ENCODE measurements at places on chromosomes 11 and 22. TPM values are rescaled to one million over a fixed set of nuclear protein-coding genes. Genes with fewer than 3 reads are reported as not detected.

The INSC gene
- total RNA-seq, result 0.46 TPM

The RNF214 gene
- total RNA-seq, result 10.7 TPM

The PARVB gene
- 48.1 TPM for total RNA-seq

The CCS gene
- total RNA-seq, result 39.4 TPM

The FAM168A gene
- 43.2 TPM for total RNA-seq

The CDCA5 gene
- 1.6 TPM for total RNA-seq

The SCGB1D2 gene
- not detected for total RNA-seq

The NELL1 gene
- total RNA-seq, result not detected

The AQP11 gene
- 3.0 TPM for total RNA-seq

The TAGLN gene
- total RNA-seq, result 3,032 TPM

The IL17REL gene
- total RNA-seq, result not detected

The RBMXL2 gene
- not detected for total RNA-seq

The SHANK2 gene
- total RNA-seq, result 1.8 TPM

The ARHGAP8 gene
- 0.03 TPM for total RNA-seq

The PDE2A gene
- total RNA-seq, result 5.2 TPM
